Nucleus accumbens (tissue), 56 donors: ENCODE measurements at places on chromosomes 1 and 21.

- no peak for DNase-seq
These were observed 28.7 kb downstream of the LYST start for GRCh38 chr1:235838021-235838420.

DNA sequence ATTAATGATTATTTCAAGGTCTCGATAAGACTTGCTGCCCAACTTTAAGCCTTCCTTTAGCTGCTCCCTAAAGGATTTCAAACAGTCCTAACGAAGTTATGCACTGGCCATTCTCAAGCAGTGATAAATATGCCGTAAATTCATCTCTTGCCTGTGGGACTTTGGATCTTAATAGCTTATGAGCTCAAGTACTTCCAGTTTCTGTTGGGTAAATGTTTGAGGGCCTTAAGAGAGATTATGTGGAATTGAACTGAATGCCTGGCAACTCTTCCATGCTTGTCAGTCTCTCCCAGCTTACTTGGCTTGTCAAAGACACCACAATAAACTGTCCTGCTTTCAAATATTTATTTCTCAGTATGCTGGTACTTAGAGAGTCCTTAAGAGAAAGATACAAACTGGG is 3.5 kb upstream of the OR10J4 start:
- DNase-seq, result no peak

- DNase-seq, result no peak
These were observed 142.5 kb downstream of the DHRS3 start for GRCh38 chr1:12475530-12475934.

DNA sequence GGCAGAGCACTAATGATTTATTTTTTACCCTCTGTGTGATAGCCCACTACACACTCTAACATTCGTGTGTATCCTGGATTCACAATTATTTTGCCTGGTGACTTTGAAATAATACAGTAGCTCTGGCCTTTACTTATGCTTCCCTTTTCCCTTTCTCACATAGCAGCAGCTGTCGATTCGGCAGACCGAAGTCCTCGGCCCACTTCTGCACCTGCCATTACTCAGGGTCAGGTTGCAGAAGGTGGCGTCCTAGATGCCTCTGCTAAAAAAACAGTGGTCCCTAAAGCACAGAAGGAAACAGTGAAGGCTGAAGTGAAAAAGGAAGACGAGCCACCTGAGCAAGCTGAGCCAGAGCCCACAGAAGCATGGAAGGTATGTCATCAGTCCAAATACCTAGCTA is 70.8 kb downstream of the TMEM200B start:
- no peak for DNase-seq

GRCh38 chr1:104295511-104295910 is 545.8 kb downstream of the AMY1C start:
- no peak for DNase-seq

DNA sequence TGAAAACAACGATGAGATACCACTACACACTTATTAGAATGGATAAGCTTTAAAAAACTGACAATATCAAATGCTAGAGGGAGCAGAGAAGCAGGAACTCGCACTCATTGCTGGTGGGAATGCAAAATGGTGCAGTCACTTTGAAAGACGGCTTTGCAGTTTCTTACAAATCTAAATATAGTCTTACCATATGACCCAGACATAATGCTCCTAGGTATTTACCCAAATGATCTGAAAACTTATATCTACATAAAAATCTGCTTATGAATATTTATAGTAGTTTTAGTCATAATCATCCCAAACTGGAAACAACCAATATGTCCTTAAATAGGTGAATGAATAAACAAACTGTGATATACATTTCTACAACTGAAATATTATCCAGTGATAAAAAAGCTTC is 430.9 kb downstream of the MATN1 start:
- DNase-seq, result no peak

DNA sequence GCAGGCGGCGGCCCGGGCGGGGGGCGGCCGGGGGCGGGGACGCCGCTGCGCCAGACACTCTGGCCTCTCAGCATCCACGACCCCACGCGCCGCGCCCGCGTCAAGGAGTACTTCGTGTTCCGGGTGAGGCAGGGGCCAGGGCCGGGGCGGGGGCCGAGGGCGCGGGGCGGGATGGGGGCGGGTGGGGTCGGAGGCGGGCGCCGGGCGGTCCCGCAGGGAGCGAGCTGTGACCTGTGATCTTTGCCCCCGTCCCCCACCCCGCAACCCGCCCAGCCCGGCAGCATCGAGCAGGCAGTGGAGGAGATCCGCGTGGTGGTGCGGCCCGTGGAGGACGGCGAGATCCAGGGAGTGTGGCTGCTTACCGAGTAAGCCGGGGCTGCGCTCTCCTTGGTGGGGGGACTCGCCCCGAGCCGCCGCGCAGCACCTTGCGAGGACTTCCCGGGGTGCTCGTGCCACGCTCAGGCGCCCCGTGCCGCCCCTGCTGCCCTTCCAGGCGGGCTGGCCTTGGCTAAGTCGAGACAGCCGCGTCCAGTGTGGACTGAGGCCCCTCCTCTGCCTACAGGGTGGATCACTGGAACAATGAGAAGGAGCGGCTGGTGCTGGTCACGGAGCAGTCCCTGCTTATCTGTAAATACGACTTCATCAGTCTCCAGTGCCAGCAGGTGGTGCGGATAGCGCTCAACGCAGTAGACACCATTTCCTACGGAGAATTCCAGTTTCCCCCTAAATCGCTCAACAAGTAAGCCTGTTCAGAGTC is 514 bp downstream of the TPRG1L start:
- DNase-seq, result no peak

GRCh38 chr1:238778113-238778512 is 608.3 kb upstream of the CHRM3 start:
- no peak for DNase-seq
